T-helper 9 cell (primary cell): ENCODE measurements at places on chromosomes 7 and 10.
A peak's percentile ranks its signal among the peaks of the same experiment; 100 is the strongest.

DNA sequence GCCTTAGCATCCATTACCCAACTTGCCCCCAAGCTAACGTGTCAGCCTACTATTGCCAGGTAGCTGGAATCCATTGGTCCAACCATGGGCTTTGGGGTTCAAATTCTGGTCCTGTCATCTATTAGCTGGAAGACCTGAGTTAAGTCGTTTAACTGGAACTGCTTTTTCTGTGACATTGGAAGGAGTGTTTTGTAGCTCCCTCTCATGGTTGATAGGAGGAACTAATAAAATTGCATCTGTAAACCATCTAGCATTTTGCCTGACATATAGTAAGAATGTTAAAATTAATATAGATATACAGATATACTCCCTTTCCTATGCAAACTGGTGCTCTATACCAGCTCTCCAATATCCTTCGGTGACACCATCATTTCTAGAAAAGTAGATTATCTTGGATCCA, 23.8 kb upstream of the SLF2 start:
- no peak for DNase-seq

GRCh38 chr7:90404777-90405176, 1.5 kb downstream of the CLDN12 start:
- no peak for DNase-seq

- no peak for DNase-seq
These were observed 26.0 kb upstream of the ZNF32 start for GRCh38 chr10:43674553-43675210.

DNA sequence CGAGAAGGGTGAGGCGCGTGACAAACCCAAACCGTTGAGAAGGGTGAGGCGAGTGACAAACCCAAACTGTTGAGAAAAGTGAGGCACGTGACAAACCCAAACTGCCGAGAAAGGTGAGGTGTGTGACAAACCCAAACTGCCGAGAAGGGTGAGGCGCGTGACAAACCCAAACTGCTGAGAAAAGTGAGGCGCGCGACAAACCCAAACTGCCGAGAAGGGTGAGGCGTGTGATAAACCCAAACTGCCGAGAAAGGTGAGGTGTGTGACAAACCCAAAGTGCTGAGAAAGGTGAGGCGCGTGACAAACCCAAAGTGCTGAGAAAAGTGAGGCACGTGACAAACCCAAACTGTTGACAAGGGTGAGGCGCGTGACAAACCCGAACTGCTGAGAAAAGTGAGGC, 25.0 kb downstream of the ESYT2 start:
- DNase-seq: no peak

GRCh38 chr7:104969183-104969582, 44.8 kb upstream of the KMT2E start:
- DNase-seq: no peak

- no peak for DNase-seq
These were observed 89.0 kb upstream of the PHYHIPL start for GRCh38 chr10:59087486-59087885.

GRCh38 chr10:3071405-3072198, 4.3 kb downstream of the PFKP start:
- no peak for DNase-seq

DNA sequence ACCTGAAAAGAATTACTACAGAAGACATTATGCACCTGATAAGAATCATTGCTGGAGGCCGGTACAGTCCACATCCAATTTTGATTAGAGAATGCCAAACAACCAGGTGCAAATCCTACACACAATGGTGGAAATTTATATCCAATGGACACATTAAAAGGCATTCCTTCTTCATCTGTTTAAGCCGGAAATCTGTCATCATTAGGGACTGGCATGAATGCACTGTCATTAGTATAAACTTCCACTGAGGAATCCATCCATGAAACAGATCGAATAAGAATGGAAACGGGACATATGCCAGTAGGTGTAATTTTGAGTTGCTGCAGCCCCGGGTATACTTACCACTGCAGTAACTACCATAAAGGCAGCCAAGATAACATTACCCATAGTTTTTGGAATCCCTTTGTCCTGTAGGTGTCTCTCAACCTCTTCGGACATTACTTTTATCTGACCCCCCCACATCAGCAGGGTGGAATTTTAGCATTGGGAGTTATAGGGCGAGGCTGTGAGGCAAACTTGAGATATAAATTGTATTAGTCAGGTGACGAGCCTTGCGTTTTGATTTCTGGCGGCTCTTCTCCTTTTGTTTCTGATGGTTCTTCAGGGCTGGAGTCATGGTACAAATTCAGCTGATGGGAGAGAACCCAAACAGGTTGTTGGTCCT, 36.5 kb upstream of the AKR1C2 start:
- DNase-seq: no peak

DNA sequence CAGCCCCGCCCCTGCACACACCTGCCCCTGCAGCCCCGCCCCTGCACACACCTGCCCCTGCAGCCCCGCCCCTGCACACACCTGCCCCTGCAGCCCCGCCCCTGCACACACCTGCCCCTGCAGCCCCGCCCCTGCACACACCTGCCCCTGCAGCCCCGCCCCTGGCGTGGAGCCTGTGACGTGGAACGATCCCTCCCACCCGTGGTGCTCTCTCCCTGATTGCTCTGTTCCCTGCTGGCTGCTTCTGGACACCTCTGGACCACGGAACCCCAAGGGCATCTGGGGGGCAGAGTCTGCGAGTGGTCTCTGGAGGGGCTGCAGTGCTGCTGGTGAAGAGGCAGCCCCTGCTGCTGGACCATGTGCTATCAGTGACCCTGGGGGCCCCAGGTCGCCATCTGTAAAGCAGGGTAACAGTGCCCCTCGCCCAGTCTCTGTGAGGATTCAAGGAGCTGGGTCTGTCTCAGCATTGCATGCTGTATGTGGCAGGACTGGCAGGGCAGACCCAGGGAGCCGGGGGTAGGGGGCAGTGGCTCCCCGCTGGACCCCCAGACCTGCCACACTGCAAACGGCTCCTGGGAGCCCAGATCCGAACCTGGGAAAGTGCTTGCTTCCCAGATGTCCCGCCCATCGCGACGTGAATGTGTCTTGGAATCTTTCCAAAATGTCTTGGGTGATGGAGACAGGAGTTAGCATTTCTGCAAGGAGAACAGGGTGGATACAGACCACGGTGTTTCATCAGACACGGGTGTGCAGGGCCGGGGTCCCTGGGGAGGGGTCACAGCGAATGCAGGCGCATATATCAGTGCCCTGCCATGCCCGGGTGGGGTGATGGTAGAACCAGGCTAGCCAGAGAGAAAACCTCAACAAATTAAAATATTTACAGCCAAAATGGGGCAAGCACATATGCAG, 27.9 kb upstream of the NKX6-2 start:
- DNase-seq: no peak

GRCh38 chr7:8216334-8216690, 45.7 kb downstream of the ICA1 start:
- DNase-seq: no peak

DNA sequence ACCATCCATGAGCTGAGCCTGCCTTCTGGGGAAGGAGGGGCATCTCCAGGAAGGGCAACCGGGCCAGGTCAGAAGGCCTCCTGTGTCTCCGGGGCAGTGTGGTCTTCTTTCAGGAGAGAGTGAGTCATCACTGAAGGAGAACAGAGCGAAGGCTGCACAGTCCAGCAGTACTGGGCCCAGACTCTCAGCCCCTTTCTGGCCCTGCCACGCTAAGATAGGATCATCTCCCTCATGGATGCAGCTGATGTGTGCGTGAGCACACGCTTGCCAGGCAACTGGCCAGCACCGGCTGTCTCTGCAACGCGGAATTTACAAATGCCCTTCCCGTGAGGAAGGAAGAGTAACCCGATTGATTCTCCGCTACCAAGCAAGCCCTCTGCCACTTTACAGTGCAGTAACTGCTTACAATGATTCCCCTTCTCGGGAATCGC, 328.2 kb downstream of the TNS3 start:
- no peak for DNase-seq

DNA sequence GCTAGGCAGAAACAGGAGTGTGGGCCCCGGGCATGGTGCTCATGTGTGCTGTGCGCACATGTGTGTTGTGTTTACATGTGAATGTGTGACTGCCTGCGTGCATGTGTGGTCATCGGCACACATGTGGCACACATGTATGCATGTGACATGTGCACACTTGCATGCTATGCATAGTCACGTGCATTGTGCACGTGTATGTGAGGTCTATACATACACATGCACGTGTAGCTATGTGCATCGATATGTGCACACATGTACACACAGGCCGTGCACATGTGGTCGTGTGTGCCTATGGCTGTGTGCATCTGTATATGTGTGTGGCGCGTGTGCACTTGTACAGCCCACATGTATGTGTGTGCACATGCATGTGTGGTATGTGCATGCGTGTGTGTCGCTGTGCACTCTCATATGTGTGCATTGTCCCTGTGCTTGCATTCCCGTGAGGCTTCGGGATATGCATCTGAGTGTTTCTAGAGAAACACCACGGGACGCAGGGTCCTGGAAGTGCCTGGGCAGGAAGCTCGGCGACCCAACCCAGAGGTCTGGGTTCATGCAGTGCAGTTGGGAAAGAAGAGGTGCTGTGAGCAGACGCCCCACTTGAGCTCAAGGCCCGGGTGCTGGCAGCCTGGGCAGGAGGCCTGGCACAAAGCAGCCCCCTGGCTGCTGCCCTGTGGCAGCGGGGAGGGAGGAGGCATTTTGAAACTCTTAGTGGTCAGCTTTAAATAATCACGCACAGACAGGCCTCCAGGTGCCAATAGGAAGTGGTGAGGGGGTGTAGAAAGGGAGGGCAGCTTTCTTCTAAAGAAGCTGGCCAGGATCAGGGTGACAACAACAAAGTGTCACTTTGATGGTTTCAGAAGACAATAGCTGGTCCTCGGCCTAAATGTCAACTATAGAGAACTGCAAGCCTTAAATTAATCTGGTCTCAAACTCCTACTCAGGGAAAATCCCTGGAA, 410.0 kb upstream of the MGMT start:
- DNase-seq: no peak

DNA sequence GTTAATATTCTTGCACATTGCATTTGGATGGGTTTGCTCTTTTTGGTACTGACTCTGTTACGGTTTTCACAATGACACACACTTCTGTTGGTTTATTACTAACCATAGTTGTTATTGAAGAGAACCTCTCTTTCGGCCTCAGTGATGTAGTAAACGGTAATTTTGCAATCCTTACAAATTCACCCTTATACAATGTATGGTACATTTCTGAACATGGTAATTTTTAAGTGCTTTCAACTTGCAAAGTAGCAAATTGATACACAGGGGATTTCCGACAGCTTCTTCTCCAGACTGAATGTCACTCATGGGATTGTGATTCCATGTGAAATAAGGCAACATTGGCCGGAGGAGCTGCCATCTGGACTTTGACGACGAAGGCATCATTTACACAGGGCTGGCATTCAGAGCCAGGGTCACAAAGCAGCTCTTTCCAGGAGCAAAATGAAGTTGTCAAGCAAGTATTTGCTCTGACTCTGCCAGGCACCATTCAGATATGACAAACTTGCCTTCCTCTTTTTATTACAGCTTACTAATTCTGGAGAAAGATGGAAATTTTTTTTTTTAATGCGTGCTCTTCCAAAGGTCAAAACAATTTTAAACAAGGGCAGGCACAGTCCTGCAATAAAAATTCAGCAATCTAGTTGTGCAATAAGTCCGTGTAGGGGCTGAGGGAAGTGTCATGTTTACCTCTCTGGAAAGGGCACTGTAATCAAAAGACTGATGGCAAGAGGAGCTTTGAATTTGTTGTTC, 711.5 kb upstream of the C7orf33 start:
- no peak for DNase-seq

DNA sequence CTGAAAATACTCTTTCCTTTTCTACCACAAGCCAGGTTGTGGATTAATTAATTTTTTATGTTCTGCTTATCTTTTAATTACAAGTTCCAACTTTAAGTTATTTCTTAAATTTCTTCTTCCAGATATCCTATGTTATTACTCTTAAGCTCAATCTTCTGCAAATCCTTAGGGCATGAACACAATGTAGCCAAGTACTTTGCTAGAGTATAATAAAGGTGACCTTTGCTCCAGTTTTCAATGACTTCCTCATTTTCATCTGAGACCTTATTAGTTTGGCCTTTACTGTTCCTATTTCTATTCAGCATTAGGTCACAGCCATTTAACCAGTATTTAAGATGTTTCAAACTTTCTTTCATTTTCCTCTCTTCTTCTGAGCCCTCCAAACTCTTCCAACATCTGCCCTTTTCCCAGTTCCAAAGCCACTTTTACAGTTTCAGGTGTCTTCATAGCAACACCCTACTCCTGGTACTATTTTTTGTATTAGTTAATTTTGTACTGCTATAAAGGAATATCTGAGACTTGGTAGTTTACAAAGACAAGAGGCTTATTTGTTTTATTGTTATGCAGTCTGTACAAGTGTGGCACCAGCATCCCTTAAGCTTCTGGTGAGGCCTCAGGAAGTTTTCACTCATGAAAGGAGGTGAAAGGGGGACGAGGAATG, 886.2 kb upstream of the GHITM start:
- DNase-seq: no peak

DNA sequence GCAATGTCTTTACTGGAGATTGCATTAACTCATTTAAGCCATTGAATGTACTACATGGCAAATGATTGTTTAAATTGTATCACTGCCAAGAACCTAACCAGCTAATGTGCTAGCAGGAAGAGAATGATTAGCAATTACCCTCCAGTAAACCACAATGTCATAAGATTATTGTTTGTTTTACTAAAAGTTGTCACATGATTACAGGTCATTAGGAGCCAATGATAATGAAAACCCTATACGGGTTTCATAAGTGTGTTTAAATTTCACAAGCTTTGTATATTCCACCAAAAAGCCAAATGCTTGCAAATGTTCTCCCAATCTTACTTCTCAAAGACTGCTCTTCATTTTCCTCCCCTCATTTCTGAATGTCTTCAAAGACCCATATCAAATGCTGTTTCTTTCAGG, 76.5 kb upstream of the PPP1R3C start:
- DNase-seq: no peak

- DNase-seq: no peak
These were observed 173.6 kb downstream of the PTPRN2 start for GRCh38 chr7:158414002-158414401.

DNA sequence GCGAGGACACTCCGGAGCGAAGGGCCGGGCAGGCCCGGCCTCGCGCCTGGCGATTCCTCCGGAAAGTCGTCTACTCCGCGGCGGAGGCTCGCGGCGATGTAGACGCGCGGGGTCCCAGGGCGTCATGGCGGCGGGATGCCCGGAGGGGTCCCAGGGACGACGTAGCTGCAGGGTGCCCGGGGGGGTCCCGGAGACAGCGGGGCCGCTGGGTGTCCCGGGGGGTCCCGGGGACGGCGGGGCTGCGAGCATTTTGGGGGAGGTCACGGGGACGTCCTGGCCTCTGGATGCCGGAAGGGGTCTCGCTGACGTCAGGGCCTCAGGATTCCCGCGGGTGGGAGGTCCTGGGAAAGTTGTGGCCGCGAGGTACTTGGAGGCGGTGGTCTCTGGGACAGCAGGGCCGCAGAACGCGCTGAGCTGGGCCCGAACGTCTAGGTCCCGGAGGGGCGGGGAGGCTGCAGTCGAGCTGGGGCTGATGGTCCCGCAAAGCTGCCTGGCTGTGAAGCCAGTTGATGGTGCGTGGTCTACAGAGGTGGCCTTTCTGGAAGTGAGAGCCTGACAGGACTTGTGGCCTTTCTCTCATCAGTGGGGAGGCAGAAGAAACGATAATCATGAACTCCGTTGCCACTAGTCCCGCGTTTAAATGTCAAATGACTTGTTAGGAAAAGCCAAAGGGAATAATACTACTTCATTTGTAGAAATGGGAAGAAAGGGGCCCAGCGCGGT, 637 bp downstream of the HSPA14 start:
- peak; percentile 13 for DNase-seq
